Keratinocyte (primary cell): ENCODE measurements at places on chromosomes 1 and 21.

GRCh38 chr1:9371391-9371935 lies 78.8 kb downstream of the SPSB1 start:
- no peak for DNase-seq

DNA sequence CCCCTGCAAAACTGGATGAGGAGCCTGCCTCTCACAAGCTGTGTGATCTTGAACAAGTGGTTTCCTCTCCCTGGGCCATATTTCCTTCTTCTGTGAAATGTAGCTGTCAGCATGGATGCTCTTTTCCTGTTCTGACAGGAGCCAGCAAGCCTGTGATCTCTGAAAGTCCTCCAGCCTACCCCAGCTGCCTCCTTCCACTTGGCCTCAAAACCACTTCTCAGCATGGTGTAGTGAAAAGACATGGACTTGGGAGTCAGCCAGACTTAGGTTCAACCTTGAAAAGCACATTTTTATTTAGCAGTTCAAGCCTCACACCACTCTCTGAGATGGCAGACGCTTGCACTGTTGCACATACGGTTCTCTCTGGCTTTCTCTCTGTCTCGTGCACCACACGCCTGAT lies 292.9 kb upstream of the DUSP10 start:
- DNase-seq, result no peak

- DNase-seq, result no peak
Observed at GRCh38 chr1:245172829-245173228, 18.0 kb downstream of the KIF26B start.

DNA sequence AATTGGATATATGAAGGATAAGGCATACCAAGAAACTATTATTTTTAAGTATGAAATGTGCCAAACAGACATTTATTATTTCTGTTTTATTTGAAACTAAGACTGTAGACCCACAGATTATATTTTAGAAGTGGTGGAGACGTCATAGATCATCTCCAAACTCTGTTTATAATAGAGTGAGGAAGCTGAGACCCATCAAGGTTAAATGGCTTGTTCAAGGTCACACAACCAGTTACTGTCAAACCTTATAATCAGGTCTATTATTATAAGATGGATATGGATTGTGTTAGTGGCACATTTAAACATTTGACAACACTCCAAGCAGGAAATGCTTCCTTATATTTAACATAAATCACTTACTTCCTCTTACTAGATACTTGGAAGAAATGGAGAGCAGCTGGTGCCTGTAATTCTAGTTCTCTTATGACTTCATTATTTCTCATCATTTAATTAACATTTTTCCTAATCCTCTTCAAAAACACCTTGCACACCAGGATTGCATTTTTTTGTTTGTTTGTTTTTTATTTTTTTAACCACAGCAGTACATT lies 117.0 kb downstream of the NEK7 start:
- DNase-seq, result no peak

- no peak for DNase-seq
Observed at GRCh38 chr21:23534850-23535249, 2072.4 kb downstream of the MRPL39 start.

DNA sequence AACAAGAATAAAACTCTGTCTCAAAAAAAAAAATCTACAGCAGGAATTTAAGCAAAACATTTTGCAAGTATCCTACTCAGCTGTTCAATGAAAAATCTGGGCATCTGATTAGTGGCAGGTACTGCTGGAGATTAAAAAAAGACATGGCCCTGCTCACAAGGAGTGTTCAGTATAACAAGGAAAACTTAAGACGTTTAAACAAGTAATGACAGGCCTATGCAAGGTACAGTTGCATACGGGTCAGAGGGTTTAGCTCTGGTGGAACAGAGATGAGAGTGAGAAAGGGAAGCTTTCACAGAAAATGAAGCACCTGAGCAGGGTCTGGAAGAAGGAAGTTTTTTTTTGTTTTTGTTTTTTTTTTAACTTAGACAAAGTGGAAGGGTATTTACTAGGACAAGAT lies 23.0 kb downstream of the SNRNP40 start:
- DNase-seq, result no peak

DNA sequence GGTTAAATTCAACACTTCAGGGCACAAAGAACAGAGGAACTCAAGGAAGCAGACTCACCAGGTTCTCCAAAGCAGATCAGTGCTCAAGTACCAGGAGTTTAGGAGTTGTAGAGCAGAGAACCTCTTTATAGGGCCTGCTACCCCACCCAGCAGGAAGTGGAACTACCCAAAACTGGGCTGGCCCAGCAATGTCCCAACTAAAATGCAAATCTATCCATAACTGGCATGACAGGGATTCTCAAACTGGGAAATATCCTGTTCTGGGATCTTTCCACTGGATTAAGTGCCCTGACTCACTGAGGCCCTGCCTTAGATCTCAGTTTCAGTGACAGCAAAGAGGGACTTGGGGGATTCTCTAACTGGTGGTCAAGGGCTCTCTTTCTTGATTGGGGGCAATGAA lies at the start of gene SPRR2E:
Gene SPRR2E, minus strand, starts transcription at position 101 of the 400 bp plus-strand sequence. CDS start 775 bp downstream, outside the sequence.
- DNase-seq, result no peak

DNA sequence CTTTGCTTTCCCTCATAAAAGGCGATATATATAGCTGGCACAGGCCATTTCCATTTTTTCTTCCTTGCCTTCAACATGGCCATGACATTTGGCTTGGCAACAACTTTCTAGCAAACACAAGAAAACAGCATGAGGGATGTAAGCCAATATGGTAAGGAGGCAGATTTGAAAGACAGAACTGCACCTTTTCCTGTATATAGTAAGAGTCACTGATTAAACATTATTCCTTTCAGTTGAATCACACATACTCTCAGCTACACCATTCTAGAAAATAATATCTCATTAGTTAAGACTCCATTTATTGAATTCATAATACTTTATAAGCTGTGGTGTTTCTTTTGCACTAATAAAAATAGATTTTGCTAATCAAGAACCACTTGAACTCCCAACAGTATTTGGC lies 9.5 kb downstream of the SIKE1 start:
- no peak for DNase-seq

DNA sequence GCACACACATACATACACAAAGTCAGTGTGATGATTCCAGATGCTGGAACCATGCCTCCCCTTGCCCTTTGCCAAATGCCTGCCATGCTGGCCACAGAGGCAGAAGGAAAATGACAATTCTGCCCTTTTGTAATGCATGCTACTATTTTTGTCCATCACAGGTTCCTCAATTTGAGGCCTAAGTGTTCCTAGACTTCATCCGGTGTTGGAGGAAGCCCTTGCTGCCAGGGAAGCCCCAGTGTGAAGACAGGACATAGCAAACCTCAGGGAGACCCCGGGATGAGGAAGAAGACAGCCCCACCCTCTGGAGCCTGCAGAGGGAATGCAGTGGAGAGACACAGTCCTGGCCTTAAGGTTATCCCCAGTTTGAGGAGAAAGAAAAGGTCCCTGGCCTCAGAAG lies 14.4 kb downstream of the PRR9 start:
- DNase-seq, result no peak

- no peak for DNase-seq
Observed at GRCh38 chr1:42368096-42368795, 12.3 kb upstream of the RIMKLA start.

DNA sequence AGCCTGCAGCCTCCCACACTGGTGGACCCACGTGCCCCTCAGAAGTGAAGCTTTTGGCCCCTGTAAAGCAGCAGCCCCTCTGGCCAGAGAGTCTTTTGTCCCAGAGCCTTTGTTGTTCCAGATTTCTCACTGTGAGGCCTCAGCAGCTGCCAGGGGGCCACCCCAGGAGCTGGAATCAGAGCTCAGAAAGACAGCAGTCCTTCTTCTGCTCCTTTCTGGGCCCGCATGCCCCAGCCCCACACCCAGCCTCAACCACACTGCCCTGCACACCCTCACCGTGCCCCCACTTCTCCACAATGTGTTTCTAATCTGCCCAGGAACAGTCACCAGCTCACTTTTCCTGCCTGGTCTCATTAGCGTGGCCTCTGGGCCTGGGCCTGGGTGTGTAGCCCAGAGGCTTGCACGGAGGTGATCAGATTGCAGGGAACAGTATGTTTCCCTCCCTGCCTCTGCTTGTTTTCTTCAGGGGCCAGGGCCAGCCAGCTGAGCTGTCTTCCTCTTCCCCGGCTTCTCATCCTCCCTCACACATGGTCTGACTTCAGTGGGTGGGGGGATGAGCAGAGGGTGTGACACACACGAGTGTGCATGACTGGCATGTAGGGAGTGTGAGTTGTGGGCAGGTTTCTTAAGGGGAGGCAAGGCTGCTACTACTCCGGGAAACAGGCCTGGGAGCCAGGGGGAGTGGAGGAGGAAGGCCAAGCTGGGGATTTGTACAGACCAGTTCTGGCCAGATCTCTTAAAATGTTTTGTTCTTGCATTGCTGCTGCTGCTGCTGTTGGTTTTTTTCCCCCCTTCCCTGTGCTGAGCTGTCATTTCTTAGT lies 82.5 kb upstream of the ZNF648 start:
- DNase-seq, result peak; percentile 83
